Tibial nerve (tissue), 4 donors: ENCODE measurements at places on chromosomes 12 and 14. TPM values are rescaled to one million over a fixed set of nuclear protein-coding genes. Genes with fewer than 3 reads are reported as not detected.

Gene WSCD2
- total RNA-seq, result 20.2 TPM

Gene CCDC197
- total RNA-seq, result not detected

Gene APEX1
- 134 TPM for total RNA-seq

Gene OR6C2
- total RNA-seq, result not detected

Gene TAS2R20
- total RNA-seq, result 1.4 TPM

Gene TEX22
- 1.2 TPM for total RNA-seq

Gene GZMB
- total RNA-seq, result 4.8 TPM

Gene EML5
- 0.59 TPM for total RNA-seq

Gene TSPAN19
- total RNA-seq, result 0.22 TPM

Gene BCL2L14
- not detected for total RNA-seq

Gene TCL1B
- total RNA-seq, result not detected

Gene OVCH1
- total RNA-seq, result not detected

Gene PMCH
- total RNA-seq, result not detected

Gene IQSEC3
- total RNA-seq, result 0.84 TPM

Gene BMP4
- 12.4 TPM for total RNA-seq

Gene IL22
- not detected for total RNA-seq

Gene OTX2
- total RNA-seq, result not detected

Gene MGP
- 474 TPM for total RNA-seq

Gene KCNH3
- total RNA-seq, result 0.21 TPM

Gene MFAP5
- total RNA-seq, result 895 TPM

Gene DNAI7
- 0.21 TPM for total RNA-seq

Gene IFNG-AS1
- total RNA-seq, result not detected

Gene IFI27
- 315 TPM for total RNA-seq

Gene SLC10A1
- not detected for total RNA-seq

Gene SLC16A7
- total RNA-seq, result 47.9 TPM

Gene NTS
- 4.8 TPM for total RNA-seq

Gene CLEC2D
- total RNA-seq, result 11.8 TPM
